Mesenchymal stem cell (in vitro differentiated cells and primary cell): ENCODE measurements at places on chromosomes 11 and 22.
A peak's percentile ranks its signal among the peaks of the same experiment; 100 is the strongest.

DNA sequence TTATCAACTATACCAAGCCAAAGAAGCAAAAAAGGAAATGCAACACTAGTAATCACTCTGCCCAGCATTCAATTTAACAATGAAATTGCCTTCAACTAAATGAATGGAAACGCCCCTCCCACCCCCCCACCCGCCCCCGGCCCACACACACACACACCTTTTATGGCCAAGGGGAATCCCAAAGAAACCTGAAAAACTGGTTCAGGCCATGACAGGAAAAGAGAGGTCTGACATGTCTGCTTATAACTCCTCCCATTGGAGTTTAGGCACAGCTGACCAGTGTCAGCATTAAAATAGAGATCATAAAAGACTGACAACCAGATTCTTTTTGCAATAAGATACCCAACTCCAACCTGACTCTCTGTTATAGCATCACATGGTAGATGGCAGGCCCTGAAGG is 42.6 kb downstream of the ACER3 start:
- no peaks in the 10 kb centered on the region for H3K4me1 ChIP-seq
- DNase-seq: no peak
- no peak overlapping the region for H3K27ac ChIP-seq

DNA sequence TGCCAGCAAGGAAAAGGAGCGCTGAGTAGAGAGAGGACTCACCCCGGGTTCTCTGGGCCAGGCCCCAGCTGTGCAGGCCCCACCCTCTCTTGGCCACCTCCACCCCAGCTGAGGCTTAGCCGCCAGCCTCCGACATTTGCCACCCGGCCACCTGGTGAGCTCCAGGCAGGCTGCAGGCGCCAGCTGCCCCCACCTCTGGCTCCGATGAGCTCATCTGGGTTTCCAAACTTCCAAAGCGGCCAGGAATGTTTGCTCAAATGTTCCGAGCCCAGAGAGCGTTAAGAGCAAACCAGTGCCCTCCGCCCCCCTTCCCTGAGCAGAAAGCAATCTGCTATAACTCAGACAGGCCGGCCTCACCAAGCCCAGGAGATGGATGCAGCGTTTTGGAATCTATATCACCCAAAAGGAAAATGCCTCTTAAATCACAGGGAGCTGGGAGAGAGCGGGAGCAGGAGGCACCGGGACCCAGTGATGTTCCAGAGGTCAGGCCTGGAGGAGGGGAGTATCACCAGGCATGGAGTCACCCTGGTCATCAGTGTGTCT is 9.1 kb upstream of the MN1 start:
- no peak overlapping the region for H3K4me3 ChIP-seq
- peak overlapping the region; percentile 66 for H3K27ac ChIP-seq
- DNase-seq: peak; percentile 57

GRCh38 chr22:44407171-44407986 is 90.7 kb downstream of the RTL6 start:
- H3K27me3 ChIP-seq: peaks cover 62% of the 10 kb centered on the region
- DNase-seq: no peak

GRCh38 chr11:14306481-14306880 is 52.5 kb downstream of the RRAS2 start:
- DNase-seq: no peak
- no peak overlapping the region for H3K4me3 ChIP-seq
- H3K4me1 ChIP-seq: peaks cover 11% of the 10 kb centered on the region
- no peaks in the 10 kb centered on the region for H3K36me3 ChIP-seq

- peak; percentile 83 for DNase-seq
- H3K27ac ChIP-seq: peak within 1 kb of the TSS; percentile 100
Observed at GRCh38 chr11:118607401-118608359, at the start of gene PHLDB1. Gene PHLDB1, plus strand, starts transcription at chr11:118607615. Its CDS starts 6,222 bp downstream, at chr11:118613837.

- no peak overlapping the region for H3K27ac ChIP-seq
- H3K4me3 ChIP-seq: no peak overlapping the region
- no peaks in the 10 kb centered on the region for H3K36me3 ChIP-seq
- no peaks in the 10 kb centered on the region for H3K4me1 ChIP-seq
Observed at GRCh38 chr11:112968941-112969713, 7.9 kb downstream of the NCAM1 start.

DNA sequence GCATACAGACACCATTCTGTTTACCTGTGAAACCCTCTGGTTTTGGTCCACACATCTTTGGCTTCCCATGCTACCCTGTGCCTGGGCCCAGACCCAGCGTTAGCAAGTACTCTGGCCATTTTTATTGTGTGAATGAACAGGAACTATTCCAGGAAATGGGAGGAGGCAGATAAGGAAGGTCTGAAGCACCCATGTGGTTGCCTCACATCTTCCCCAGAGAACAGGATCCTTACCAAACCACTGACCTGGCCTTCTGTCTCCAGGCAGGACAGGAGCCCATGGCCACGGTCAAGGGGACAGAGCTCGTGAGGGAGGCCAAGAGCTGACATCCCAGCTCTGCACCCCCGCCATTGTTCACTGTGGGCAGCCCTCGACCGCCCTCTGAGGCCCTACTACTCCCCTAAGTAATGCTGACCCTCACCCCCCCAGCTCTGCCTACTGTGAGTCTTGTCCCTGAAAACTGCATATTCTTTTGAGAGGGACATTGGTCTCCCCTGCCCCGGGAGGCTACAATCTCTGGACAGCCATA is 97.7 kb upstream of the TP53I11 start:
- H3K4me1 ChIP-seq: peaks cover 5% of the 10 kb centered on the region
- H3K27me3 ChIP-seq: peaks cover 11% of the 10 kb centered on the region
- DNase-seq: no peak
- H3K36me3 ChIP-seq: no peaks in the 10 kb centered on the region

DNA sequence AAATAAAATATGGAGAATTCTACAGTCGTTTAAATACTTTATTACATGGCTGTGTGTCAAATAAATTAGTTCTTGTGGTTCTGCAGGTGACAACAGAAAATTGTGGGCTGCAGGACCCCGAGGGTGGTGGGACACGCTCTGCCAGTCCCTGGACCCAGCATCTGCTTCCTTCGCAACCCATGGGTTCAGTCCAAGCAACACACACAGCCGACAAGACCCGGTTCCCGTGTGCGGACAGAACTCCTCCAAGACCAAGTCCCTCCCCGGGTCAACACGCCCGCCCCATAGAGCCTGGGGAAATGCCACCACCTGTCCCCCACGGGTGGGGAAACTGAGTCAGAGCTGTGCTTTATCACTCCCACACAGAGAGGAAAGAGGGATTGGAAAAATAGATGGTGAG is 238.9 kb downstream of the BRD1 start:
- H3K27me3 ChIP-seq: no peaks in the 10 kb centered on the region
- no peaks in the 10 kb centered on the region for H3K36me3 ChIP-seq
- DNase-seq: no peak
- H3K27ac ChIP-seq: no peak overlapping the region
- no peaks in the 10 kb centered on the region for H3K4me1 ChIP-seq
- H3K4me3 ChIP-seq: no peak overlapping the region

DNA sequence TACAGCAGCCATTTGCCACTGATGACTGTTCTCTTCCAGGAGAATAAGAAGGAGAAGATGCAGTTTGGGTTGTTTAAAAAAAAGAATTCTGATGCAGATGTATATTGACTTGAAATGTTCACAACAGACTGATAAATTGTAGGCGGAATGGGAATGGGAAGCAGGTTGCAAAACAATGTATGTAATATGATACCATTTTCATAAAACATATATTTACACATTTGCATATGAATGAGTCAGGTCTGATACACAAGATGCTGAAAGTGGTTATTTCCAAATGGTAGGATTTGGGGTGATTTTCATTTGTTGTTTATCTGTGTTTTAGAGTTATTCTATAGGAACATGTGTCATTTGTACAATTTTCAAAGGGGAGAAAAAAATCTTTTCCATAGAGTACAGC is 9.0 kb upstream of the RCN1 start:
- no peak for DNase-seq
- no peak overlapping the region for H3K4me3 ChIP-seq
- no peaks in the 10 kb centered on the region for H3K36me3 ChIP-seq
- H3K4me1 ChIP-seq: peaks cover 3% of the 10 kb centered on the region

GRCh38 chr11:19920982-19921381 is 208.3 kb downstream of the NAV2 start:
- H3K4me3 ChIP-seq: no peak overlapping the region
- no peak overlapping the region for H3K27ac ChIP-seq
- H3K36me3 ChIP-seq: peaks cover 3% of the 10 kb centered on the region
- peaks cover 4% of the 10 kb centered on the region for H3K4me1 ChIP-seq
- no peak for DNase-seq
- H3K27me3 ChIP-seq: no peaks in the 10 kb centered on the region

GRCh38 chr11:77375107-77375506 is 73.6 kb upstream of the GDPD4 start:
- H3K4me3 ChIP-seq: no peak overlapping the region
- H3K27ac ChIP-seq: no peak overlapping the region

DNA sequence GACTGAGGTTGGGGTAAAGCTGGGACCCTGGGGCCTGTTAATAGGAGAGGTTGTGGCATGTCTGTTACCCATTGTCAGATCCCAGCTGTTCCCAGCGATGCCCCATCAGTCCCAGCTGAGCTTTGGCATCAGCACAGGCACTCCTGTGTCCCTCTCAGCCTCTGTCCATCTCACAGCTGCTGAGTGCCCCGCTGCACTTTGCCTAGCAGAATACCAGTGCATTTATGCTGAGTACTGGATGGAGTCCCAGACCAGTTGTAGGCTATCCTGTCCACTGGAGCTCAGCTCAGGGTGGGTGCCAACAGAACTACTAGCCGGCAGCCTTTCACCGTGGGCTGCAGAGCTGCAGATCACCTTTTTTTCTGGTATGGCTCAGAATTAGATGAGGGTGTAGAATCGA is 9.9 kb downstream of the FXYD6 start:
- no peak for DNase-seq
- no peak overlapping the region for H3K4me3 ChIP-seq
- H3K4me1 ChIP-seq: peaks cover 26% of the 10 kb centered on the region
- peaks cover 22% of the 10 kb centered on the region for H3K27me3 ChIP-seq
- H3K27ac ChIP-seq: no peak overlapping the region

- no peak overlapping the region for H3K27ac ChIP-seq
- peaks cover 1% of the 10 kb centered on the region for H3K4me1 ChIP-seq
- no peak overlapping the region for H3K4me3 ChIP-seq
- H3K27me3 ChIP-seq: peaks cover 3% of the 10 kb centered on the region
- H3K36me3 ChIP-seq: no peaks in the 10 kb centered on the region
Observed at GRCh38 chr11:58958500-58958899, 19.2 kb downstream of the GLYATL1 start.

GRCh38 chr22:33354928-33355327 is 296.7 kb upstream of the SYN3 start:
- peak overlapping the region; percentile 21 for H3K27ac ChIP-seq
- no peak overlapping the region for H3K4me3 ChIP-seq
- DNase-seq: no peak

DNA sequence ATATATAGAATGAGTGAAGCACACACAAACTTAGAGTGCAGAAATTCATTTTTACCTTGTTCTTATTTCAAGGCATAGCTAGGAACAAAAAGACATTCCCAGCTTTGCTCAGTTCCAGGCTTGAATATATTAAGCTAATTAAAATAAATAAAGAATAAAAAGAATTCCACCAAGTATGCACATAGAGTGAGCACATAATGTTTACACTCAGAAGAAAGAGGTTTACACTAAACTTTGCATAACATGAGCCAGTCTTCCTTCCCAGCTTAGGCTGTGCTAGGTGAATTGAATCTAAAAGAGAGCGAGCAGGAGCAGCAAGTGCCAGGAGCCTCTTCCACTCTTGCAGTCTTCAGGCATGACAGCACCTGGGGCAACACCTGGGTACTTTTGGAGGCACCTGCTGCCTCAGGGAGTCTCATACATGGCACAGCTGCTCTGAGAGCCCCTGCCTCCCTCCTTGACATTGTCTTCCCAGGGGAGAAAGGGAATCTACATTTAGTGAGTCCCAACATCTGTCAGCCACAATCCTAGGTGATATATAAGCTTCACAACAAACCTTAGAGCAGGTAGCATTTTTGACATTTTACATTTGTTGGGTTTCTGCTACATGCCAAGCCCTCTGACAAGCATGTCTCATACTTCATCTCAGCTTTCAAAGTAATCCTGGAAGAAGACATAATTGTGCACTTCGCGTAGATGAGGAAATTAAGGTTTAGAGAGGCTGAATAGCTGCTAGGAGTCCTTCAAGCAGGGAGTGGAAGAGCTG is 732.7 kb upstream of the TENM4 start:
- no peak overlapping the region for H3K4me3 ChIP-seq
- H3K36me3 ChIP-seq: no peaks in the 10 kb centered on the region

GRCh38 chr11:44285756-44286155 is 24.2 kb downstream of the ALX4 start:
- H3K36me3 ChIP-seq: no peaks in the 10 kb centered on the region
- peaks cover 4% of the 10 kb centered on the region for H3K27me3 ChIP-seq
- no peak overlapping the region for H3K27ac ChIP-seq
- no peak overlapping the region for H3K4me3 ChIP-seq
- peaks cover 8% of the 10 kb centered on the region for H3K4me1 ChIP-seq

GRCh38 chr22:50206599-50206998 is 5.8 kb downstream of the SELENOO start:
- no peak overlapping the region for H3K4me3 ChIP-seq
- H3K27me3 ChIP-seq: no peaks in the 10 kb centered on the region
- peaks cover 59% of the 10 kb centered on the region for H3K36me3 ChIP-seq
- peak; percentile 80 for DNase-seq
- H3K4me1 ChIP-seq: peaks cover 18% of the 10 kb centered on the region

- no peak for DNase-seq
- H3K36me3 ChIP-seq: no peaks in the 10 kb centered on the region
- H3K4me1 ChIP-seq: peaks cover 4% of the 10 kb centered on the region
- H3K4me3 ChIP-seq: peak overlapping the region; percentile 3
- H3K27ac ChIP-seq: no peak overlapping the region
- H3K27me3 ChIP-seq: no peaks in the 10 kb centered on the region
Observed at GRCh38 chr11:46116007-46116711, 5.1 kb downstream of the PHF21A start.

GRCh38 chr11:112632866-112633505 is 328.2 kb upstream of the NCAM1 start:
- DNase-seq: no peak
- no peaks in the 10 kb centered on the region for H3K36me3 ChIP-seq
- H3K4me1 ChIP-seq: no peaks in the 10 kb centered on the region
- H3K4me3 ChIP-seq: no peak overlapping the region
- no peak overlapping the region for H3K27ac ChIP-seq

DNA sequence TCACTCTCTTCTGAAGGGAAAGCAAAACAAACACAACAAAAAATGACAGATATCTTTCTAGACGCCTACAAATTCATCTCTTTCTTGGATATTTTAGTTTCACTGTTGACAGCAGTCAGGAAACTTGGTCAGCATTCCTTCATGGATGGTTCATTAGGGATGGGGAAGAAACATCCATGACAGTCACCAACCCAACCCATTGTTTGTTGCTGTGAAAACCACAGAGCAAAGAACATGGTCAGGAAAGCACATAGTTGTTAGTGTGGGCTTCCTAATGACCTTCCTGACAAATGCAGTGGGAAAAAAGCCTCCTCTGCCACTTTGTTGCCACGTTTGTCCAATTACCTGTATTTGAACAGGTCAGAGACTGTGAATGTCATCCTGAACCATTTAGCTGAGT is 139.8 kb upstream of the SNX19 start:
- H3K4me1 ChIP-seq: no peaks in the 10 kb centered on the region
- H3K36me3 ChIP-seq: no peaks in the 10 kb centered on the region
- H3K27me3 ChIP-seq: peaks cover 7% of the 10 kb centered on the region
- no peak overlapping the region for H3K4me3 ChIP-seq

- DNase-seq: peak; percentile 82
- no peaks in the 10 kb centered on the region for H3K36me3 ChIP-seq
- no peaks in the 10 kb centered on the region for H3K27me3 ChIP-seq
- no peak overlapping the region for H3K27ac ChIP-seq
Observed at GRCh38 chr11:96238563-96239135, 104.3 kb downstream of the MAML2 start.
